ENCODE measurements at places on chromosomes 2 and 18.
A peak's percentile ranks its signal among the peaks of the same experiment; 100 is the strongest.

GRCh38 chr2:219021591-219021990 is 19.7 kb downstream of the CFAP65 start:
- ATAC-seq = no peak

DNA sequence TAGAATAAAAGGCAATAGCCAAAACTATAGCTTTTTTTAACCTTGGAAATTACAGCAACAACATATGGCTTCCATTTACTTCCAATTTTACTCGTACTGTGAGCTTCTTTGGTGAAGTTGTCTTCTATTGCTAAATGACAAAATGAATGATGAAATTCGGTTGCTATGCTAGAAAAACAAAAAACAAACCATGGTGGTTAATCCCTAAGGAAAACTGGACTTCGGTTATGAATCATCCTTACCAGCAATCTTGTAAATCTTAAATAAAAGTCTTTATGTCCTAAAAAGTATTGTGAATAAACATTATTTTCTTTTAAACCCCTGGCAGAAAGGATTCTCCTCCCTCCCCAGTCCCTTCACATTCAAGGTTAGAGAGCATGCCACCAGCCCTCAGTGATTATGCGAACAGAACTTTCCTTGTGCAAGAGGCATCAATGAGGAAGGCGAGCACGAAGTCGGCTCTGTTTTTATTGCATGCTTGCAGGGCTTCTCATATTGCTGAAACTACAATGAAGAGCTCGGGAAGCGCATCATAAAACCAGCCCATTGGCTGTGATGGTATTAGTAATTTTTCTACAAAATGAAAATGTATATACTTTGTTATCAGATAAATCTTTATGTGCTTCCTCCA is 62.9 kb downstream of the ZNF521 start:
- ATAC-seq = no peak

DNA sequence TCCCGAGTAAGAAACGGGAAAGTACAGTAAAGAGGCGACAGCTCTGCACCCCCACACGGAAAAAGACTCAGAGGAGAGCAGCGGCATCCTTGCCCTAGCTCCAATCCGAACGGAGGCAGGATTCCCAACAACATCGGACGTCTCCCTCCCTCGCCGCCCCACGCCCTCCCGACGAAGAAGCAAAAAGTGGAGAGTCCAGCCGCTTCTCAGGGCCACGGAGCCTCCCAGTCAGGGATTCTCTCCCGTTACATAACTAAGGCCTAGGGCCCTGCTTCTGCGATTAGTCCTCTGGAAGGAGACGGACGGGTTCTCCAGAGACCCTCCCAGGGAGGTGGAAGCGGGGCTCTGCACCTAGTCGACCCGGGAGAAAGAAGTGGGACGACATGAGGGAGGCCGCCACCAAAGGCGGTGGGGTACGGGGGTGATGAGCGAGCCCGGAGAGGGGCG is 587 bp downstream of the SUMO1 start:
- peak; percentile 48 for ATAC-seq

- no peak for ATAC-seq
These were observed 127.2 kb downstream of the OSBPL1A start for GRCh38 chr18:24270358-24270936.

GRCh38 chr2:42910645-42911405 is 118.4 kb upstream of the HAAO start:
- no peak for ATAC-seq

DNA sequence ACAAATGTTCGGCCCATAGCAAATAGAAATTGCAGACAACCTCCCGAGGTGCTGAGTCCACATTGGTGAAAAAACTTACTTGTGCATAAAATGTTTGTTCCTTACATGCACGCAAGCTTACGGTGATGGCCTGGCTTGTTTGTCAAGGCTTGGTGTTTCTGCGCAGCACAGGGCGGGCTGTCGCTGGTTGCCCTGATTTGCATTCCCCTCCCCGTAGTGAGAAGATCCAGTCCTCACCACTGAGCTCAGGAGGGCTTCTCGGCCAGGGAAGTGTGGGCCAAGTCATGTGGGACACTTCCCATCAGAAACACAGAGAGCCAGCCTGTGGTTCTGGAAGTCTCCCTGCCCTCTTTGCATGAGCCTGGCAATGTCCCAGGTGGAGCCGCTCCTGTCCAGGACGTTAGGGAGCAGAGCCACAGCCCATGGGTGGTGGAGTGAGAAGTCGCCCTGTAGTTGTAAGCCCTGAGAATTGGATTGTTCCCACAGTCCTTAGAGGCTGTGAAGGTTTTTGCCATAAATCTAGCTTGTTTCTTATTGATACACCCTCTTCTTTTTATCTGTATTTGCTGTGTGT is 152.7 kb downstream of the TWIST2 start:
- no peak for ATAC-seq

GRCh38 chr18:34084635-34085034 is 140.1 kb downstream of the NOL4 start:
- ATAC-seq = no peak

DNA sequence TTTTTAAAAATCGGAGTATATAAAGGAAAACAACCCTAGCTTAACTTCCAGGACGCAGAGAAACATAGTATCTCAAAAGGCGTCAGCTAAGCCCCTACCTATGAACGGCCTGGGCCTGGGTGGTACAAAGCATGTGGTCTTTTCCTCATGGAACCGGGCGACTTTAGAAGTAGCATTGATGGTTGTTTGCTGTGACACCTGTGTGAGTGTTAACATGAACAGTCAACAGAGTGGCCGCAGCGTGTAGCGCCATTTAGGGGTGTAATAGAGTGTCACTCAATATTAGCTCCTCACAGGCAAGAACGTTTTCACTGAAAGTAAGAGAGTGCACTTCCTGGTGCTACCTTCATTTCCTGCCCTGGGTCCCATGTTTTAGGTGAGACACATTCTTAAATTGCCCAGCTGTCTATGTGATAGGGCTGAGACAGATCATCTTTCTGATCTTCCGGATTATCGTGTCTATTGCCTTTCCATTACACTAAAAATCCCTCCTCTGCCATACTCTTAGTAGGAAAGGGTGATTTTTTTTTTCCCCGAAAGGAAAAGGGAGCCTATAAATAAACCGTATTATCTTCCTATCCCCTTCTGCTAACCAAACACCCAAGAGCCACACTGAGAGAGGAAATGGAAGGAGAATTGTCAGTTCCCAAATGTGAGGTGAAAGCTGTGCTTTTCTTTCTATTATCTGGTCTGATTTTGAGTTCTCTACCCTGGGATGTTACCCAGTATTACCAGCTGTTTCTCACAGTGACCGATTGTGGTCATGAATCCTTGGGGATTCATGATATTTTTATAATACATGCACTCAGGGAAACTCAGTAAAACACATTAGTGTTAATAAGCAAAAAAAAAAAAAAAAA is 1.3 kb downstream of the GORASP2 start:
- peak; percentile 18 for ATAC-seq

GRCh38 chr2:45406621-45407020 is 204.4 kb downstream of the SRBD1 start:
- ATAC-seq = no peak

DNA sequence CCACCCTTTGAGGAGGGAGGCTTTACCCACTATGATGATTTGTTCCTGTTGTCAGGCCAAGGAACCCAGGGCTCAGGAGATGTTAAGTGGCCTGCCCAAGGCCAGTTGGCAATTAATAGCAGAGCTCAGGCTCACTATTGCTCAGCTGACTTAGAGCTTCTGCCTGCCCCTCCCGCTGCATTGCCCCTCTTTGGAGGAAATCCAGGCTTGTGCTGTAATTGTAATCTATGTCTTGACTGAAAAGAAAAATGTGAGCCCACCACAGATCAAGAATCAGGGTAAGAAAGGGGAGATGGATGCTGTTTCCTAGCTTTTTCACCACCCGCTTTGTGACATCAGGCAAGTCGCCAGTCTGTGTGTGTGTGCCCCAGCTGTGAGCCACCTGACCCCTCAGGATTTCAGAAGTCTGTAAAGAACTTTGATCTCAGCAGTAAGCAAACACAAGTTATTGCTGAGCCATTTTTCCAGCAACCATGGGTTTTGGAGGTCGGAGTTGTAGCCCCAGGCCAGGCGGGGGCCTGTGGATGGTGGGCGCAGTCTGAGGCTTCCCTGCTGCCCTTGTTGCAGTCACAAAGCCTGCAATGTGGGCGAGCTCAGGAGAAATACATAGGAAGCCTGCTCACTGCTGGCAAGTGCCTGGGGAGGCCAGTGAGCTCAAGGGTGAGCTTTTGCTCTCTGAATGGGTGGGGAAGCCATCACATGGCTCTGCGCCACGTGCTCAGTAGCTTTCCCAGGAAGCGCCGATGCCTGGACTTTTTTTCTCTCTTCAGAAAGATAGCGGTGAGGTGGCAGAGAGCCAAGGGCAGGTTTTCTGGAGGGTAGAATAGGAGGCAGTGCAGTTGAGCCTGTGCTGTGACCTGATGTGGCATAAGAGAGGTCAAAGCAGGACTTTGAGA is 6.1 kb downstream of the CABLES1 start:
- no peak for ATAC-seq

GRCh38 chr2:28979576-28980366 is 1.3 kb upstream of the TOGARAM2 start:
- ATAC-seq = no peak

- ATAC-seq = no peak
These were observed 258.9 kb downstream of the METTL4 start for GRCh38 chr18:2312440-2312839.

GRCh38 chr18:31250902-31251301 is 67.1 kb upstream of the DSG1 start:
- ATAC-seq = no peak

DNA sequence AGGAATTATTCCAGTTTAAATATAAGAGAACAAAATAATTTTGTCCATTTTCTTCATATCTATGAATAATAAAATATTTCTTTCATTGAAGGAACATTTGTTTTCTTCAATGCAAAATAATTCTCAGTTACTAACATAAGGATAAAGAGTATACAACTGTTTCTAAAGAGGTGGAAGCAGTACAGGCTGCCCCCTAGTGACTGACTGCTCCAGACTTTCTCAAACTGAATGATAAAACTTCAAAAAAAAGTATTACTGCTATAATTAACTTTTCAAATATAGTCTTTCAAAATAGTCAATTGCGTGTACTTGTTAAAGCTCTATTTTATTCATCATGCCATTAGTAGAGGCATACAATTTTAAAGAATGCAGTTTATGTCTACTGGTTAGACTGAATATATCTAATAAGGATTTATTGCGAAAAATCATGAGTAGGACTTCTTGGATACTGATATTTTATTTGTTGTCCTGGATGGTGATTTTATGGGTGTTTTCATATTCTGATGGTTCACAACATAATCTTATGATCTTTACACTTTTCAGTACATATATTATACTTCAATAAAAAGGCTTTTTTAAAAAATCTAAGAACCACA is 100.1 kb downstream of the WDPCP start:
- ATAC-seq = no peak

DNA sequence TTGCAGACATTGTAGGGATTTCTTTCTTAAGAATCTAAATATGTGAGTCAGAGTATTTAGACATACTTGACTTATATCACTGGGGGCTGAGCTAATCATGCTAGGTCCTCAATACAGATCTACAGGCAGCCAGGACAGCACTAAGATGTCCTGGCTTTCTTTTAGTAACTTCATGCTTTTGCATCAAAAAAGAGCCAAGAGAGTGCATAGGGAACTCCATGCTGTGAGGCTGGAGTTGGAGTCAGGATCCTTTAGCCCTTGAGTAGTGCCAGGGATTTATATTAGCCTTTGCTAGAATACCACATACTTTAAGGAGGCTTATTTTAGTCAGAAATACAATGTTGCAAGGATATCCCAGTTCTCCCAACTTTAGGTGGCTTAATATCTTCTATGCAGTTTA is 289.7 kb downstream of the CCDC85A start:
- no peak for ATAC-seq

DNA sequence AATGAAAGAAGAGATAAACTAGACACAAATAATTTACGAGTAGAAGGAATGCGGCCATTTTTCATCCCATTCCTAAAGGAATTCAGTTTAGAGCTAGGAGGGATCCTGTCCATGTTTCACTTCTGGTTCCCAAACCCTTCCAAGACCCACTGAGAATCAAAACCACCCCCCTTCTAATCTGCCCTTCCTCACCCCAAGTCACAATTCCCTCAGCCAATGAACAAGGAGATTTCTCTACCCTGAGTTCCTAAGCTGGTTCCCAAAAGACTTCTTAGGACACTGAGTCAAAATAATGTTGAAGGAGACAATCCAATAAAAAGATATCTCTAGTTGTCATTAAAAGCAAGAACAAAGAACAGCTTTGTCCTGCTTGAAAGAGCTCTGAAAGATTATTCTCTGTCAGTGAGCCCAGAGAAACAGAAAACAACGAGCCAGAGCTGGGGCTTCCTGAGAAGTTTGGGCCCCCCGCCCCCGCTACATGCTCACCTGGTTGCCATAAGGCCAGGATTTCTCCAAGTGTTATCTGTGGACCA is 45.7 kb downstream of the STK39 start:
- ATAC-seq = no peak

- ATAC-seq = no peak
These were observed 21.3 kb downstream of the FBLN7 start for GRCh38 chr2:112159454-112159921.

GRCh38 chr2:236176417-236176816 is 8.2 kb upstream of the GBX2 start:
- peak; percentile 32 for ATAC-seq

- no peak for ATAC-seq
These were observed 68.4 kb upstream of the STAM2 start for GRCh38 chr2:152243761-152244640.

GRCh38 chr2:31568585-31569201 is 12.0 kb downstream of the SRD5A2 start:
- no peak for ATAC-seq

DNA sequence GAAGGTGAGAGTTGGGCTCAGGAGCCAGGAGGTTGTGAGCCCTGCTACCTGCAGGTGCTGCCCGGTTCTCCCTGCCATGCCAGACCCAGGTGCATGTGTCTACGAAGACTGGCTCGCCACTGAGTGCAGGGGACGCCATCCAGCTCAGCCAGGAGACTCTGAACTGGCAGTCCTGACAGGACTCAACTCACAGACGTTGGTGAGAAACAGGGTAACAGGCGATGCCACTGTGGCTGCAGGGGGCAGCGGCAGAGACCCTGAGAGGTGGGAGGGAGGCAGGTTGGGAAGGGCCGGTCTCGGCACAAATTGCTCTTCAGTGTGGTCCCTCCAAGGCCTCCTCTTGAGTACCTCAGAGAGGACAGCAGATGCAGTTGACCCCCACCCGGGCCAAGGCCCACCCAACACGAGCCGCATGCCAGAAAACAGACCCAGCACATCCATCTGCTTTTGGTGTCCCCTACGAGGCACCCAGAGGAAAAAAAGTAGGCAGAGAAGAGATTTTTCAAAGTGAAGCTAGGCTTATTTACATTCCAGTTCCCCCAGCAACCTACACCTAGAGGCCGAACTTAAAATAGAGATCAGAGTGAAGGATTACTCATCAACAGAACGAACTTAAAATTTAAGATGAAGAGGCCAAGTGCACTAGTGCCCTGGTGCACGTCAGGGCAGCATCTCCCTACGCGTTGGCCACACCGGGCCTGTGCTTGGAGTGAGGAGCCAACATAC is 184.8 kb downstream of the SEPTIN10 start:
- ATAC-seq = no peak

GRCh38 chr18:27713738-27714095 is 463.2 kb downstream of the CDH2 start:
- ATAC-seq = no peak

GRCh38 chr2:148903294-148903693 is 28.3 kb downstream of the KIF5C start:
- ATAC-seq = no peak
